ENCODE measurements at places on chromosomes 3 and 15.

- no peak for DNase-seq
Measured at GRCh38 chr3:153625506-153625905, 463.5 kb downstream of the RAP2B start.

DNA sequence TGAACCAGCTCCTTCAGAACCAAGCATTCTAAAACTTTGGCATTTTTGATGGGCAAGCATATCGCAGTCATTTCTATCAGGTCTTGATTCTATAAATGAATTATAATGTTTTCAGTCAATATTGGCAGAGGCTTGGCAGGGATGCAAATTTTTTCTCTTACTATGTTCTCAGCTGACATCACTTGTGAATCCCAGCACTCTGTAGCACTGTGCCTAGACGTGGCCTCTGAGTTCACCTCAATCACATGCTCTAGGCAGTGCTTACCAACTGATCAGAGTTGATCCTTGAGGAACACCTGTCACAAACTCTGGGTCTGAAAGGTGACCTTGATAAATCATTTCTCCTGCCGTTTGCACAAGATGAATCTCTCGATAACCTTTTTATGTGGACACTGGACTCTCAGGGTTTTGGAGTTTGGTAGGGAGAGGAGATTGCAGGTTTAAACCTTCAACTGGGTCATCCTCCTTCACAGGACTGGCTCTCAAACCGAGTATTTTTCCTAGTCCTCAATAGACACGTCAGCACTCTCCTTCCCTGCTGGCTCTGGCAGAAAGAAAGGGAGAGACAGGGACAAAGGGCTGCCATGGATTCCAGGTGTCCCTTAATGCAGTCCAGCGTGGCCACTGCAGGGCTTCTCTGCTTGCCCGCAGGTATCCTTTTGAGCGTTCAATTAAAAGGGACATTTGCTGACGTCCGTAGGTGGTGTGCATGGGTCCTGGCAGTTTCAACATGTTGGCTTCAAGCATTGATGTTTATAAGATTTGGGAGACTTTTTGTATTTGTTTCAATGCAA is 222.3 kb upstream of the CMC1 start:
- no peak for DNase-seq

DNA sequence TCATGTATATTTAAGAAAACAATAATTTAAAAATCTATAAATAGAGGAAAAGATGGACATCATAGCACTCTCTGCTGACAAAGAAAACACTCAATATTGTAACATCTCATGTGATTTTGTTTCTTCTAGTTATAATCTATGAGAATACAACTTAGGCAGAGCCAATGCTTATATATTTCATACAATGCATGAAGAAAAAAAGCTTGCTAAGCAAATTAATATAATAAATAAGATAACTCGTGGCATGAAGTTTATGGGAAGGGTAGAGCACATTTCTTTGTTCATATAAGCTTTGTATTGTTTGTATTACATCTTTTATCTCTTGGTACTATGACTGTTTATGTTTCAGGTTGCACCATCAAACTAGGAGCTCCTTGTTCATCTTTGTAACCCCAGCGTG is 7.6 kb upstream of the ANXA2 start:
- no peak for DNase-seq

DNA sequence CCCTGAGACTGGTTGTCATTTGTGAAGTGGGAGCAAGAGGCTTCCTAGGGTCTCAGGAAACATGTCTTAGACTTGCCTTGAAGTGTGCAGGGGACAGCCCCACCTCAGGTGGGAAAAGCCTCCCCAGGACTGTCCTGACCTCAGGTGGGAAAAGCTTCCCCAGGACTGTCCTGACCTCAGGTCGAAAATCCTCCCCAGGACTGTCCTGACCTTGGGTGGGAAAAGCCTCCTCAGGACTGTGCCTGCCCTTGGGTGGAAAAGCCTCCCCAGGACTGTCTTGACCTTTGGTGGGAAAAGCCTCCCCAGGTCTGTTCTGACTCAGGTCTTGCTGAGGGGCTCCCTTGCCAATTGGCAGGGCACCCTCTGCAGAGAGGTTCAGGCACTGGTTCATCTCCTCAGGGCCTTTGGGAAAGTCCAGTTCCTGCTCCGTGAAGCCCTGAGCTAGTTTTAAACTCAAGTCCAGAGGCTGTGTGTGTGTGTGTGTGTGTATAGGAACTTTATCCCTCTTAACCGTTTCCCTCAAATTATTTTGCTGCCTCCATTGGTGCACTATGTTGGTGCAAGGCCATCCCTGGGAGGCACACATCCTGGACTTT is 64.7 kb downstream of the WNT7A start:
- DNase-seq: no peak

DNA sequence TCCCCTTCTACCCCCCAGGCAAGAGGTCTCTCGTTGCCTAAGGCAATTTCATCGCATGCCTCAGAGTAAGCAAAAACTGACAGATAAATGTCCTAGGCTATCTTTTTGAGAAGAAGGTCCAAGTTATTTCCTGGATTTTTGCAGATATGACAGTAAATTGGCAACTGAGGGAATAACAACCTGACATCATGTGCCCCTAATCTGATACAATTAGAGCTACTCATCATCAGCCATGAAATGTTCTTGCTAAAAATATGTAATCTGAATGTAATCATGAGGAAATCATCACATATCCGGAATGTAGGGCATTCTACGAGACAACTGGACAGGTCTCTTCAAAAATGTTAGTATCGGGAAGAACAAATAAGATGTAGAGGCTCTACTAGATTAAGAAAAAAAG is 44.1 kb downstream of the TNIK start:
- no peak for DNase-seq

- DNase-seq: no peak
Measured at GRCh38 chr3:184761075-184761841, 49.4 kb upstream of the MAGEF1 start.

GRCh38 chr3:190197346-190197763 is 76.7 kb upstream of the P3H2 start:
- DNase-seq: no peak

- no peak for DNase-seq
Measured at GRCh38 chr15:48447657-48448056, 116.4 kb downstream of the DUT start.

DNA sequence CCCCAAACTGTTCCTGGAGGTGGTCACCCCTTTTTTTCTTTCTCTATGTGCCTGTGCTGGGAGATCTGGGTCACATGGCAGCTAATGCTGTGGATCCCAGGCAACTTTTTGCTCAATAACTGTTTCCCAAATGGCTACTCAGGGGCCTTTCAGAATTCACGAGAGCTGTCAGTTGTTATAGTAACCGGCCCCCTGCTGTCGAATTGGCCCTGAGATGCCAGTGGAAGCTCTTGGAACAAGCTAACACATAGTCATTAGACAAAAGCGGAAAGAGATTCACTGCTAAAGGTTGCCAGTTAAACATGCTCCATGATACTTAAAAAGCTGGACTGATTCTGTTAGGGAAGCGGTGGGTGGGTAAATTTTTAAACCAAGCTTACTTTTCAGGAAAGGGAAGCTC is 144.1 kb downstream of the FEZF2 start:
- no peak for DNase-seq

DNA sequence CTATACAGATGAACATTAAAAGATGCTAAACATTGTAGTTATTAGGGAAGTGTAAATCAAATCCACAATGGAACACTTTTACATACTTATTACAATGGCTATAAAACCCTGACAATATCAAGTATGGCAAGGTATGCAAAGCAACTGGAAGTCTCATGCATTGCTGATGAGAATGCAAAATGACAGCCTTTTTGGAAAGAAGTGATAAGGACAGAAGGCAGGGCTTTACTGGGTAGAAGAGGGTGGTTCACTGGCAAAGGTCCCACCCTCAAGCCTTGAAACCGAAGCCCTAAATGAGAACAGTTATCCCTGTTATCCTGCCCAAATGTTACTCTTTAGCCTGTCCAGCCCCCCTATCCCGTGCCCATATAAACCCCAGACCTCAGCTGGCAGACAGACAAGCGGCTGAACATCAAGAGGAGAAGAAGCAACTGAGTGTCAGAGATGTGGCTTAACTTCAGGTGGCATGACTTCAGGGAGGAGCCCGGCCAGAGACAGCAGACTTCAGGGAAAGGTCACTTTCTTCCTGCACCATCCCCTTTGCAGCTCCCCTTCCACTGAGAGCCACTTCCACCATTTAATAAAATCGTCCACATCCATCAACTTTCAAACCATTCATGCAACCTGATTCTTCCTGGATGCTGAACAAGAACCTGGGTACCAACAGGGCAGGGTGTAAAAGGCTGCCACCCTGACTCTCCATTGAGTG is 732 bp upstream of the GCSAM start:
- DNase-seq: no peak

DNA sequence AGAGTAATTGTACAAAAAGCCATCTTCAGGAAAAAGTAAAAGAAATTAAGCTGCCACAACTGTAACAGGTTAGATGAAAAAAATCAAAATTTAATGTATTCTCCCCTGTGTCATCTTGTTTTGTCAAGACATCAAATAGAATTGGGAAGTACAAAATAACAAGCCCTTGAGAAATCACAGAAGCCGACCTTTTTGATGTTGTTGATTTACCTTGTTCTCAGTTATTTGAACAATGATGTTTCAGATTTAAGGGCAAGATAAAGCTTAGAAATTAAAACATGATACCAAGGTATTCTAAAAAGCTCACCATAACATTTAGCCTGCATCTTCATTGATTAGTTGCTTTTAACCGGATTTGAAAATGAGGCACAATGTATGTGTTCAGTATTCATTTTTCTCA is 523.0 kb downstream of the FOXP1 start:
- DNase-seq: no peak

DNA sequence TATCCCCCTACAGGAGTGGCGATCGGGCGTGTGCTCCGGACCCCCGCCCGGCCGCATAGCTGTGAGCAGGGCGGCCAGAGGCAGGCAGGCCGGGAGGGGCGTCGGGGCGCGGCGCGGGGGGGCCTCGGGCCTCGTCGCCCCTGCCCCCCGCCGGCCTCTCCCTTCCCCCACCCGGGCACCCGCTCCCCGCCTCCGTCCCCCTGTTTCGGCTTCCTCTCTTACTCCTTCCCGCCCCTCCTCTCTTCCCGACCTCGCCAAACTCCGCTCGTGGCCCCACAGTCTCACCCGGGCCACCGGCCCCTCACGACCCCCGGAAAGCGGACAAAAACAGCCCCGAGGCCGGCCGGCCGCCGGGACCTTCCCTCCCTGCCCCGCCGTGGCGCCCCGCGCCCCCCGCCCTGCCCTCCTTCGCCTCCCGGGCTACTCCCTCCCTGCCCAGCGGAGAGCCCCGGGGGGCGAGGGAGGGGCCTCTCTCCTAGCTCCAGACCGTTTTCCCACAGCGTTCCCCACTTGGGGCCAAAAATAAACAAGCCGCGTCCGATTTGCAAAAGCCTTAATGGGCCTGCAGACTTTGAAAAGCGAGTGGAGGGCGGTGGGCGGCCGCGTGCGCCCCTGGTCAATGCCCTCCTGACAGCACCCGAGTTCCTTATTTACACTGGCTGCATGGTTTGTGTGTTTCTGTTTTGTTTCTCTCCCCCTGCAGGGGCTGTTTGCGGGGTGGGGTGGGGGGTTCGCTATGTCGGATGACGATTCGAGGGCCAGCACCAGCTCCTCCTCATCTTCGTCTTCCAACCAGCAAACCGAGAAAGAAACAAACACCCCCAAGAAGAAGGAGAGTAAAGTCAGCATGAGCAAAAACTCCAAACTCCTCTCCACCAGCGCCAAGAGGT is 1.0 kb downstream of the UBE2E1 start:
- peak; percentile 28 for DNase-seq

DNA sequence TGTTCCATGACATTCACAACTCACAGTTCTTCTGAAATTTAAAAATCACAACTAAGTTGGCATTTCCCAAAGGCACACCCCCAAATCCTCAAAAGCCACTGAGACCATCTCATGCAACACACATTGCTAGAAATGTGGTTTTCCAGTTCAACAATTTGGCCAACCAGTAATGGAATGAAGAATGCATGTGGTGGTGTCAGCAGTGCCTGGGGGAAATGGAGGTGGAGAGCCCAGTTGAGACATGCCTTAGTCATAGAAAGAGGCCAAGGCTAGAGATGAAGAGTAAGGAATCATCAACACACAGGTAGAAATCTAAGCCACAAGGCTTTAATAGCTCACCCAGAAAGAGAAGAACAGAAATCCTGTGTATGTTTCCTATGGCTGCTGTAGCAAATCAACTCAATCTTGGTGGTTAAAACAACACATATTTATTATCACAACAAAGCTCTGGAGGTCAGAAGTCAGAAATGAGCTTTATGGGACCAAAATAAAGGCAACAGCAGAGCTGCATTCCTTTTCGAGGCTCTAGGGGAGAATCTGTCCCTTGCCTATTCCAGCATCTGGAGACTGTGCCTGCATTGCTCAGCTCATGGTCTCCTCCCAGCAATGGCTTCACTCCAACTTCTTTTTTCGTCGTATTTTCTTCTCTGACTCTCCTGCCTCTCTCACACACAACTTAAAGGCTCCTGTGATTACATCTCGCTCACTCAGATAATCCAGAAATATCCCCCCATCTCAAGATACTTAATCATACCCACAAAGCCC is 54.0 kb downstream of the SNTN start:
- no peak for DNase-seq

GRCh38 chr3:11764931-11765363 is 81.7 kb downstream of the TAMM41 start:
- DNase-seq: no peak

- DNase-seq: peak; percentile 70
Measured at GRCh38 chr15:52295421-52296001, at the start of gene MYO5C. Gene MYO5C (minus strand): TSS chr15:52295804. CDS start chr15:52295636, 168 bp downstream.

Measured in psoas muscle (tissue), 8 donors.